ELR (cell line): ENCODE measurements at places on chromosomes 13 and 19.

- DNase-seq: peak; percentile 10
Measured at GRCh38 chr13:44726214-44726613, 150.1 kb upstream of the TSC22D1 start.

GRCh38 chr13:35530581-35530980 is 54.1 kb upstream of the MAB21L1 start:
- no peak for DNase-seq

DNA sequence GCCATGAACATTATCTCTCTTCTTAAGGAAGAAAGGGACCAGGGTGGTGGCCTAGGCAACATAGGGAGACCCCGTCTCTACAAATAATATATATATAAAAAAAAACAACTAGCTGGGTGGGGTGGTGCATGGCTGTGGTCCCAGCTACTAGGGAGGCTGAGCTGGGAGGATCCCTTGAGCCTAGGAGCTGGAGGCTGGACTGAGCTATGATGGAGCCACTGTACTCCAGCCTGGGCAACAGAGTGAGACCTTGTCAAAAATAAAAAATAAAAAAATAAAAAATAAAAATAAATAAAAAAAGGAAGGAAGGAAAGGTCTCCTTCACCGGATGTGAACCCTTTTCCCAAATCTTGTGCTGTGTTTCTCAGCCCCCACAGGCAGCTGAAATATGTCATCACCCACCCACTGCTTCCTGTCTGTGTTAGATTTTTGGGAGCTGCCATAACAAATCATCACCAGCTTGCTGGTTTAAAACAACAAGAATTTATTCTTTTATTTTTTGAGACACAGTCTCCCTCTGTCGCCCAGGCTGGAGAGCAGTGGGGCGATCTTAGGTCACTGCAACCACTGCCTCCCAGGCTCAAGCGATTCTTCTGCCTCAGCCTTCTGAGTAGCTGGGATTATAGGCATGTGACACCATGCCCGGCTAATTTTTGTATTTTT is 9.5 kb upstream of the TSPAN16 start:
- peak; percentile 33 for DNase-seq

- no peak for DNase-seq
Measured at GRCh38 chr19:10228393-10228792, 2.7 kb downstream of the S1PR2 start.

DNA sequence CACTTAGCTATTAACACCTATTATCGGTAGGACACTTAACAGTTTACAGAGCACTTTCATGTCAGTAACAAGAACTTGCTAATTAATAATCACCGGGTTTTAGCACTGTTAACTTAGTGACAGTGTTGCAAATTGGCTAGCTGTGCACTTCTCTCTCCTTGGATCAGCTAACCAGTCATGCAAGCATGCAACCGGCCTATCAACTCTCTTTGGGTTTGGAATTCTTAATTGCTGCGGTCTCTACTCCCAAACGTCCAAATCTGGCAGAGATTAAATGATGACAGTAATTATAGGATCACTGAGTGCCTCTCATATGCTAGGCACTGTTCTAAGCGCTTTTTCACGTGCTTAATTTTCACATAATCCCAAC is 1.2 kb downstream of the EPS15L1 start:
- peak; percentile 14 for DNase-seq
